ENCODE measurements at places on chromosomes 12 and 14. TPM values are rescaled to one million over a fixed set of nuclear protein-coding genes. Genes with fewer than 3 reads are reported as not detected.

GRCh38 chr12:10069976-10070375 lies 28.8 kb downstream of the CLEC1A start:
- H3K4me1 ChIP-seq, result no peaks in the 10 kb centered on the region
- H3K4me3 ChIP-seq, result no peak overlapping the region

DNA sequence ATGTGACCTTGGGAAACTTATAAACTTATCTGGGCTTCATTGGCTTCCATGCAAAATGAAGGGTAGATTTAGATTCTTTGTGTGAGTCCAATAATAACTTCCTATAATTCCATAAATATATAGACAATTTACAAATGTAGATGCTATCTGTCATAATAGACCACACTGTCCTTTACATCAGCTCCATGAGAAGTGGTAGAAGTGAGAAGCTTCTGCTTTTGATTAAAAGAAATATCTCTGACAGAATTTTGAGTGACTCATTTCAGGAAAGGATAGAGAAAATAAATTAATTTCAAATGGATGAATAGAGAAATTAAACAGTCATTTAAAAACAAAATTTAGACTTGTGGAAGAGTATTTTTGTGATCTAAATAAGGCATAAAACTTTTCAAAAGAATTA lies 329.7 kb upstream of the ATP2B1 start:
- H3K4me1 ChIP-seq, result no peaks in the 10 kb centered on the region
- no peak for DNase-seq
- no peak overlapping the region for H3K27ac ChIP-seq
- no peaks in the 10 kb centered on the region for H3K36me3 ChIP-seq

DNA sequence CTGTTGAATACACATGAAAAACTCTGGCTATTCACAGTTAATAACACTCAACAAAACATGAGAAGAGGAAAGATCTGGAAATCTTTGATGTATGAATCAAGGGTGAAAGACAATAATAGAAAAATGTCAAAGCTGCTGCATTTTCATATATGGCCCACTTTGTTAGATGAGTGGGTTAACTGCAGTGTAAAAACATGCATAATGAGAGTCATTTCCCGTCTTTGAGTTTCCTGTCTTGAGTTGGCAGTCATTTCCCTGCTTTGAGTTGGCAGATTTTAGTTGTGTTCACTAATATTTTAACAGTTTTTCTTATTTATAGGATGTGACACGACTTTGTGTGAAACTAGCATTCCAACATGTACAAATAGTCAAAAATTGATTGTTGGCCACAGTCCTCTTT lies 87.9 kb upstream of the PTPRQ start:
- no peaks in the 10 kb centered on the region for H3K36me3 ChIP-seq
- no peaks in the 10 kb centered on the region for H3K27me3 ChIP-seq
- no peaks in the 10 kb centered on the region for H3K4me1 ChIP-seq
- no peak for DNase-seq

DNA sequence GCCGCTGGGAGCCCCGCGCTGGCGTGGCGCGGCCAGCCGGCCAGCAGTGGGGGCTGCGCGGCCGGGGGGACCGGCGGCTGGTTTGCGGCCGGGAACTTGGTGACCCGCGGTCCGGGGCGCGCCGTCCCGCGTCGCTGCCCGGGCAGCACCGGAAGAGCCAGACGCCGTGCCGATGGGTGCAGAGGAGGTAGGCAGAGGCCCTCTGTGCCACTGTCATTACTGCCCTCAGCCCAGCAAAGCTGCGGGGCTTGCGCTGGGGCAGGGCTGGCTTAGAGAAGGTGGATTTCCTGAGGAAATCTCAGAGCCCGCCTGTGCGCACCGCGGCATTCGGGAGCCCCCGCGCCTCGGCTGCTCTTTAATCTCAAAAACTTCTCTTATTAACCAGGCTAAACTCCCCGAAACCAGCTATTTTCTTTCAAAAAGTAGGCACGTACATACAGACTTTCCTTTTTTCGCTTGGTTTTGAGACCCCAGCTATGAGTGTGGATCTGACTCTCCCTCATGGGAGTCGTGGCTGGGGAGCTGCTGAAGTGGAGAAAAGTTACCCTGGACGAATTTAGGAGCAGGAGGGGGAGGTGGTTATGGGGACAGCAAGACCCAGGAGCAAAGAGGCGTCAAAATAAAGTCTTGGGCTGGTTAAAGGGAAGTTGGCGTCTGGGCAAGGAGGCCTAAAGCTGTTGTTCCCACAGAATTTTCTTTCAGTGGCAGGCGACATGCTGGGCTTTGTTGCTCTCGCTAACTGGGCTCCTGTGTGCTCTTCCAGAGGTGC lies 802 bp downstream of the SUSD6 start:
- H3K27ac ChIP-seq, result peak overlapping the region; percentile 97
- H3K4me3 ChIP-seq, result peak overlapping the region; percentile 98
- no peak for DNase-seq
- H3K36me3 ChIP-seq, result no peaks in the 10 kb centered on the region
- peaks cover 32% of the 10 kb centered on the region for H3K4me1 ChIP-seq

DNA sequence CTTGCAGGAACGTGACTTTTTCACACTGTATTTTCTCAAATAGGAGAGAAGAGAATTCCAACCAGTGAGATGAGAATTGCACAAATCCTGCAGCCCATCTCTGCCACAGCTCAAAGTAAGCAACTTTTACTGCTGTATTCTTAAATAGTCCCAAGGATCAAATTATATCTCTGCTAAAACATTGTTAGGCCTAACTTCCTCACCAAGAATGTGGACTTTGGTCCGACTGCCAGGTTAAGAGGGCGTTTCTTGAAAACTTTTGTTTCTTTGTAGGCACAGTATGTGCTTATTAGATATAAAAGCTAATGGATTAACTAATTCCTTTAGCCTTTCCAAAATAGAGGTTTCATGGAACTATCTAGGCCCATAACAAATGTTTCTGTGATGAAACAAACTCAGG lies 61.4 kb upstream of the IFNG-AS1 start:
- H3K36me3 ChIP-seq, result no peaks in the 10 kb centered on the region
- no peak for DNase-seq
- no peak overlapping the region for H3K27ac ChIP-seq
- no peaks in the 10 kb centered on the region for H3K27me3 ChIP-seq
- no peak overlapping the region for H3K4me3 ChIP-seq

DNA sequence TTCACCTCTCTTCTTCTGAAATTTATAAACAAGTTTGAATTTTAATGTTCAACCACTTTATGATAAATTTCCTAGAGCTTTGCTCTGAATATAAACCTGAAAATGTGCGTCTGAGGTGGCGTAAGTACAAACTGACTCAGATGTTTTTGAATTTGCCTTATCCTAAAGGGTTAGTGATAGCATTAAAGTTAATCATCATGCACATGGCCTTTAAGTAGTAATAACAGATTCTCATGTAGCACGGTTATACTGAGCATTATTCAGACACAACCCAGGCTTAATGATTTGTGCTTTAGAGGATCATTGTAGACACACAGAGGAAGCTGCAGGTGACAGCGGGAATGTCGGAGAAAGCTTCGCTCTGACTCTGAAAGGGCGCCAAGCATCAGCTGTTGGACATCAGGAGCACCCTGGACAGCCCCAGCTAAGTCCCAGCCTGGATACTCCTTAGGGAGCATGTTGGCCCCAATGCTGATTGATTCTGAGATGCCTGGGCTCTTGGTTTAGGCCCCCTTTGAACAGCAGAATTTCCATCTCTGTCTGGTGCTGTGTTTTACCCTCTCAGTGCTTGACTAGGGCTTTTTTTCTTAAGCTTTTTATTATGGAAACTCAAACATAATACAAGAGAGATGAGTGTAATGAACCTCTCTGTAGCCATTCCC lies 91.1 kb downstream of the PLXNC1 start:
- H3K36me3 ChIP-seq, result no peaks in the 10 kb centered on the region
- no peaks in the 10 kb centered on the region for H3K27me3 ChIP-seq
- no peak overlapping the region for H3K27ac ChIP-seq
- H3K4me3 ChIP-seq, result no peak overlapping the region

Gene RASSF3
- total RNA-seq, result 24.6 TPM

- H3K27ac ChIP-seq, result no peak overlapping the region
- H3K4me3 ChIP-seq, result no peak overlapping the region
- peaks cover 4% of the 10 kb centered on the region for H3K4me1 ChIP-seq
- H3K27me3 ChIP-seq, result no peaks in the 10 kb centered on the region
- no peak for DNase-seq
Observed at GRCh38 chr14:65486863-65487262, 74.3 kb downstream of the FUT8 start.

GRCh38 chr12:89861086-89861485 lies 152.4 kb upstream of the ATP2B1 start:
- H3K4me1 ChIP-seq, result no peaks in the 10 kb centered on the region
- DNase-seq, result no peak
- H3K27ac ChIP-seq, result no peak overlapping the region
- H3K27me3 ChIP-seq, result no peaks in the 10 kb centered on the region
- no peak overlapping the region for H3K4me3 ChIP-seq

DNA sequence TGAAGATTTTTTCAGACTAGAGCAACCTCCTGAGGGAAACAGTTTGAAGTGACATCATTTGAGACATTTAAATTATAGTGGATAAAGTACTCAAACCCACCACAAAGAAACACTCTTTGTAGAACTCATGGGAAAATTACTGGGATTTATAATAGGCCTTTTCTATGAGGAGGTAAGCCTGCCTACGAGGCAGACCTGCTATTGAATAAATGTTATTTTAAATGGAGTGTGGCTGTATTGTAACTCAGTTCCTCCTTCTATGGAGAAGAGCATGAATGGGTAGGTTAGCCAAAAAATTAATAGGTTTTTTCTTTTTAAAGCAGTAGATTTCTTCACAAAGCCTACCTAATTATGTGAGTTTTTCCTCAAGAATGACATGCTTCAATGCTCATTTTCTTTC lies 63.7 kb upstream of the PLEKHA5 start:
- no peaks in the 10 kb centered on the region for H3K36me3 ChIP-seq
- H3K27ac ChIP-seq, result no peak overlapping the region
- no peaks in the 10 kb centered on the region for H3K4me1 ChIP-seq
- H3K27me3 ChIP-seq, result no peaks in the 10 kb centered on the region
- H3K4me3 ChIP-seq, result no peak overlapping the region

DNA sequence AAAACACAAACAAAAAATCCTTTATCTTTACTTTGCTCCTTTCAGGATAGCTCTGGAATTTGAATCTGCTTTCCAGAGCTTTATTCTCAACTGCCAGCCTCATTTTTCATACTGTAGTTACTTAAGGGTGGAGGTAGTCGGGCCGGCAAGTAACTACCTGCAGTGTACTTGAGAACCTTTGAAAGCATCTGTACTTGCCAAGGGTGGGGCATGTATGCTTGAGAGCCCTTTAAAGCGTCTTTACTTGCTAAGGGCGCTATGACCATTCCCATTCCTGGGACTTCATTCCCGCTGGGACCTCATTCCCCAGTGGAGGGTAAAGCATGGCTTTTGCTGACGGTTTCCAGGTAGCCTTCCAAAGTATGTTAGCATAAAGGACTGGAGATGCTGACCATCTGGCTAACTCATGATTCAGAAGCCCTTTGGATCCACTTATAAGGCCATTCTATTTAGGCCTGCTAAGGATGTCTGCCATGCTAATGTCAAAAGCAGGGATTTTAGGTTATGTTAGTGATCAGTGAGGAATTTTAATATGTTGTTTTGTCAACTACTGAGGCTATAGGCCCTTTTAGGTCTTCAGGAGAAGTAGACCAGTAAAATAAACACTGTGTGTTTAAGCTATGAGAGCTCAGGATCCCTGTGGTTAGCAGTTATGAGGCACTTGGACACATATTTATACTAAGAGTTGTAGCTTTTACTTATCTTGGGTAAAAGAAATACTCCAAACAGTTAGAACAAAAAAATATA lies 74.9 kb downstream of the CRADD start:
- no peaks in the 10 kb centered on the region for H3K4me1 ChIP-seq
- H3K27ac ChIP-seq, result no peak overlapping the region
- no peak for DNase-seq

- H3K27me3 ChIP-seq, result no peaks in the 10 kb centered on the region
- H3K4me3 ChIP-seq, result no peak overlapping the region
- DNase-seq, result peak; percentile 77
- peak overlapping the region; percentile 71 for H3K27ac ChIP-seq
- peaks cover 8% of the 10 kb centered on the region for H3K4me1 ChIP-seq
Observed at GRCh38 chr14:21106498-21107282, 5.8 kb downstream of the TMEM253 start.

GRCh38 chr12:95343461-95344230 lies 126.0 kb downstream of the VEZT start:
- H3K4me3 ChIP-seq, result no peak overlapping the region
- H3K4me1 ChIP-seq, result no peaks in the 10 kb centered on the region
- no peak for DNase-seq
- H3K27ac ChIP-seq, result no peak overlapping the region
- no peaks in the 10 kb centered on the region for H3K36me3 ChIP-seq

DNA sequence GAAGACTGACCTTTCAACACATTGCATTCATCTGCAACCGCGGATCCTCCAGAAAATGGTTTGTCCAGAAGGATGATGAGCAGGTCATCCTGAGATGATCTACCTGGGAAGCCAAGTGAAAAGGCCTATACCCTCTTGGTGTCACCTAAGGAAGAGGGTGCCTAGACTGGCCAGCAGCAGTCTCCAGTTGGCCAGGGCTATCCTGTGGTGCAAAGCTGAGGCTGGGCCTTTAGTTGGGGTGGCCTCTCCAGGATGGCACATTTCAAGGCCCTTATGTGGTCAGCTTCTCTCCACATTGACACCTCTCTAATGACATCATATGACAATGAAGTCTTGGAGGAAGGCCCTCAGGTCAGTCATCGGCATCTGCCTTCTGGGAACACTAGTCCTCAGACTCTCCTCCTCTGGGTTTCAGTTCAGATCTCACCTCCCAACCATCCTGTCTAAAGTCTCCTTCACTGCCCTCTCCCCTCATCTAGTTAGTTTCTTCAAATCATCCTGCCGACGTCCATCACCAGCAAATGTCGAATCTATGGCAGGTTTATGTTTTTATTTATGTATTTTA lies 3.3 kb upstream of the SLC22A17 start:
- no peaks in the 10 kb centered on the region for H3K27me3 ChIP-seq
- no peaks in the 10 kb centered on the region for H3K4me1 ChIP-seq
- H3K36me3 ChIP-seq, result no peaks in the 10 kb centered on the region
- H3K27ac ChIP-seq, result no peak overlapping the region

Gene TMEM30B
- 36.7 TPM for total RNA-seq

- H3K4me1 ChIP-seq, result peaks cover 4% of the 10 kb centered on the region
- DNase-seq, result no peak
Observed at GRCh38 chr12:31518680-31519227, 72.2 kb downstream of the DENND5B start.

Gene NTF3
- 1.3 TPM for total RNA-seq

Gene KERA
- not detected for total RNA-seq

GRCh38 chr12:52259657-52260243 lies 14.7 kb upstream of the KRT86 start:
- H3K4me1 ChIP-seq, result no peaks in the 10 kb centered on the region
- no peak for DNase-seq
- no peak overlapping the region for H3K4me3 ChIP-seq
- no peaks in the 10 kb centered on the region for H3K36me3 ChIP-seq
- peak overlapping the region; percentile 45 for H3K27ac ChIP-seq
- H3K27me3 ChIP-seq, result no peaks in the 10 kb centered on the region

GRCh38 chr12:90695415-90695814 lies 259.6 kb downstream of the CCER1 start:
- H3K27me3 ChIP-seq, result no peaks in the 10 kb centered on the region
- H3K27ac ChIP-seq, result no peak overlapping the region
- no peaks in the 10 kb centered on the region for H3K36me3 ChIP-seq
- DNase-seq, result no peak
- no peak overlapping the region for H3K4me3 ChIP-seq

Gene DLST
- total RNA-seq, result 104 TPM

- no peaks in the 10 kb centered on the region for H3K4me1 ChIP-seq
- H3K27ac ChIP-seq, result no peak overlapping the region
- no peak for DNase-seq
- no peaks in the 10 kb centered on the region for H3K36me3 ChIP-seq
Observed at GRCh38 chr14:26974965-26975364, 377.1 kb upstream of the NOVA1 start.

Gene PLEKHG7
- total RNA-seq, result 0.33 TPM

Gene OR4K2
- not detected for total RNA-seq

GRCh38 chr12:48125985-48126384 lies 6.8 kb downstream of the PFKM start:
- DNase-seq, result no peak
- no peak overlapping the region for H3K27ac ChIP-seq
- no peaks in the 10 kb centered on the region for H3K27me3 ChIP-seq
- no peaks in the 10 kb centered on the region for H3K36me3 ChIP-seq

Measured in breast epithelium (tissue), 4 donors.